Activated T-helper 1 cell treated with anti-CD3 and anti-CD28 coated beads, Interleukin-12 subunit alpha, Interleukin-12 subunit beta, Interleukin-2, Interleukin-4 antibody, amounts not matched to agents 30 ng/mL and 10 ng/mL and 1 ng/mL, durations not matched to agents 14 hours and 24 hours and 36 hours (primary cell): ENCODE measurements at places on chromosomes 12 and 14.

DNA sequence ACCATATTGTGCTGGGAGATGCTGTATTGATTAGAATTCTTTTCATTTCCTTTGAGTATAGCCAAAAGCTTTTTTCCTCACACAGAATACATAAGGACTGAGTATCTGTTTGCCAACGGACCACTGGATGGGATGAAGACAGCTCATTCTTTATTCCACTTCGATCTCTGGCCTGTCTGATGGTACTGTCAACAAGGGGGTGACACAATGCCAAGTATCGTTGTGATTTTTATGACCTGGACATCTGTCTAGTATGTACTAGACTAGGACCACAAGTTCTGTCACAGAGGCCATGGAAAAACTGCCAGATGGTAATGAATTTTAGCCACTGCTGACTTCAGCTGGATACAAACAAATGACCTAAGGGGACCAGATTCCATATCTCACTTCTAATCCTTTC, 502.7 kb downstream of the SOX5 start:
- no peak overlapping the region for H3K4me3 ChIP-seq
- H3K27ac ChIP-seq, result no peak overlapping the region
- no peak for DNase-seq
- H3K27me3 ChIP-seq, result no peaks in the 10 kb centered on the region
- H3K4me1 ChIP-seq, result no peaks in the 10 kb centered on the region
- H3K36me3 ChIP-seq, result no peaks in the 10 kb centered on the region

GRCh38 chr14:95182379-95182778, 25.1 kb upstream of the DICER1 start:
- no peaks in the 10 kb centered on the region for H3K36me3 ChIP-seq
- no peaks in the 10 kb centered on the region for H3K4me1 ChIP-seq
- DNase-seq, result no peak
- H3K27ac ChIP-seq, result no peak overlapping the region
- H3K27me3 ChIP-seq, result peaks cover 10% of the 10 kb centered on the region

DNA sequence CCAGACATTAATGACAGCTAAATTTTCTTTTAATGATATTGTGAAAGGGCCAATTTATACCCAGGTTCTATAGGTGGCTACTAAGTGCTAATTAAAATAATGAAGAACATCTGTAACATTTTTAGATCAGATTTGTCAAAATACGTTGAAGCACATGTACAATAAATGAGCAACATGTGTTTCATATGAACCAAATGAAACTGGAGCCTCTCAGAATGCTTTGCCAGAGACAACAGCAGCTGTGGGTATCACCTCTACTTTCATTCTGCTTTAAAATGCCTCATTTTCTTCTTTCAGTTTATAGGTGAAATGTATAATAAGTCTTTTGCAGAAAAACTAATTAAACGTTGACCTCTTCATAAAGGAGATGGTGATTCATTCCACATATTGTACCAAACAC, 26.1 kb upstream of the MYF6 start:
- H3K27ac ChIP-seq, result no peak overlapping the region
- H3K4me3 ChIP-seq, result no peak overlapping the region
- no peaks in the 10 kb centered on the region for H3K27me3 ChIP-seq
- H3K36me3 ChIP-seq, result no peaks in the 10 kb centered on the region
- H3K4me1 ChIP-seq, result no peaks in the 10 kb centered on the region
- no peak for DNase-seq

GRCh38 chr14:64444140-64444539, 21.2 kb upstream of the AKAP5 start:
- peaks cover 51% of the 10 kb centered on the region for H3K36me3 ChIP-seq
- no peak for DNase-seq
- H3K27me3 ChIP-seq, result no peaks in the 10 kb centered on the region
- H3K27ac ChIP-seq, result peak overlapping the region; percentile 87
- peaks cover 27% of the 10 kb centered on the region for H3K4me1 ChIP-seq
- no peak overlapping the region for H3K4me3 ChIP-seq
